Dermis blood vessel endothelial cell (primary cell): ENCODE measurements at places on chromosomes 7 and 10.

- no peak for DNase-seq
Measured at GRCh38 chr7:95531605-95532219, 46.0 kb downstream of the ASB4 start.

DNA sequence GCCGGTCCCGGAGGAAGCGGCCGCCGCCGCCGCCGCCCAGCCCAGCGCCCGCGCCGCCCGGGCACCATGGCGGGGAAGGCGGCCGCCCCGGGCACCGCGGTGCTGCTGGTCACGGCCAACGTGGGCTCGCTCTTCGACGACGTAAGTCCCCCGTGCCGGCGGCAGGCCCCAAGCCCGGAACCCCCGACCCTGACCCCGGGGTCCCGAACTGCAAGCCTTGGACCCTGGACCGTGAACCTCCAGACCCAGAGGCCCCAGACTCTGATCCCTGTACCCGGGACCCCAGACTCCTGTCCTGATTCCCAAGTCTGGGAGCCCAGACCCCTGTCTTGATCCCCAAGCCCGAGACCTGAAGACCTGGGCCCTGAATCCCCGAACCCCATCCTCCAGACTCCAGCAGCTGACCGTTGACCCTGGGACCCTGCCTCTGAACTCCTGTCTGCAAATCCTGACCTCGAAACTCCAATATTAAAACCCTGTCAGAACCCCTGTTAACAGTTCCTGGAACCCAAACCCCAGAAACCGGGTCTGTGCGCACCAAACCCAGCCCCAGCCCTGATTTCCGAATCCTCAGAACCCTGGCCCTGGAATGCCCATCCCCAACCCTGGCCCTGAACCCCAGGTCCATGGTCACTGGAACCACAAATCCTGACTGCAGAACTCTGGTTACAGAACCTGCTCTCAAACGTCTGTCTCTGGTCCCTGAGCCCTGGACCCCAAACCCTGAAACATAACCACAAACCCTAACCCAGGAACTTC, 623 bp downstream of the INPP5A start:
- DNase-seq = peak; percentile 30

GRCh38 chr7:42548816-42549611, 312.0 kb upstream of the GLI3 start:
- no peak for DNase-seq

- DNase-seq = no peak
Measured at GRCh38 chr7:98970805-98971204, 92.5 kb downstream of the TRRAP start.

DNA sequence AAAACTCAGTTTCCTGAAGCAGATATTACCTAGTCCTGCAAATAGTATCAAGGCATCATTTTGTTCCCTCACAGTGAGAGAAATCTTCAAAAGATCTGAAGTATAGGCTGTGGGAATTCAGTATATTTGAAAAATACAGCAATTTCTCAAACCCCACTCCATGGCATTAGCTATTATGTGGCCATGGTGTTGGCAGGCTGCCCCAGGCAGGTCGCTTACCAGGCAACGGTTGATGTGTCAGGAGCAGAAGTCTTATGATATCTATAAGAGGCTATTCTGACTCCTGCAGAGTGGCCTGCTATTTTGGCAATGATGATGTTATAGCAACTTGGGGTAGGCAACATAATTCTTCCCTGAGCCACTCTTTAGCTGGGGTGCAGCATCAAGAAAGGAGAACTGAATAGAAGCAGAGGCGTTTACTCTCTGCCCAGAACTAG, 187.9 kb downstream of the PLXDC2 start:
- no peak for DNase-seq

- DNase-seq = no peak
Measured at GRCh38 chr10:21954132-21954531, 49.4 kb downstream of the DNAJC1 start.

GRCh38 chr7:137454767-137455166, 111.2 kb upstream of the PTN start:
- DNase-seq = no peak

DNA sequence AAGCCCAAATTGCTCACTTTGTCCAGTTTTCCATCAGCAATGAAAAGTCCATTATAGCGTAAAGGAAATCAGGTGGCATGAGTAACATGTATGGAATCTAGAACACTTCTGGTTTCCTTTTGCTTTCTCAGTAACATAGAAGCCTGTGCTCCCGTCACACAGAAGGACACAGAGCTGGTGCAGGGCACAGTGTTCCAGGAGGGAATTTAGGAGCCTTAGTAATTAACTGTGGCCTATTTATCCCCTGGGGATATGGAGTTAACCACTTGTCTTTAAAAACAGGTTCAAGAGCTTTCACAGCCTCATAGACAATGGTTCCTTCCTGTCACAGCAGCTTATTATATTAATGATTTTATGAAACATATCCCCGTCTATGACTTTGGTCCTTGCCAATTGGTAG, 189.9 kb downstream of the NEBL start:
- no peak for DNase-seq

DNA sequence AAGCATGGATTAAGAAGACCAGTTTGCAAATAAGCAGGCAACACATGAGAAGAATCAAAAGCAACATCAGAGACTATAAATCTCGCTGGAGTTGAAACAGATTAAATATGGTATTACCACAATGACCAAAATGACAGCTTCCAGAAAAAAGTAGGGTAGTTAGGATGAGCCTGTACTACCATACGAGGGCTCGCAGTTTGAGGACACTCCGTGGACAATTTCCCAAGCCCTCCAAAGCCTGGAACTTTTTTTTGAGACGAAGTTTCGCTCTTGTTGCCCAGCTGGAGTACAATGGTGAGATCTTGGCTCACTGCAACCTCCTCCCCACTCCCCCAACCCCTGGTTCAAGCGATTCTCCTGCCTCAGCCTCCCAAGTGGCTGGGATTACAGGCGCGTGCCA, 1.0 kb downstream of the LRRC17 start:
- DNase-seq = no peak

- peak; percentile 73 for DNase-seq
Measured at GRCh38 chr10:132452651-132453469, 55.9 kb downstream of the PWWP2B start.

- no peak for DNase-seq
Measured at GRCh38 chr7:15279640-15280039, 282.2 kb downstream of the AGMO start.

DNA sequence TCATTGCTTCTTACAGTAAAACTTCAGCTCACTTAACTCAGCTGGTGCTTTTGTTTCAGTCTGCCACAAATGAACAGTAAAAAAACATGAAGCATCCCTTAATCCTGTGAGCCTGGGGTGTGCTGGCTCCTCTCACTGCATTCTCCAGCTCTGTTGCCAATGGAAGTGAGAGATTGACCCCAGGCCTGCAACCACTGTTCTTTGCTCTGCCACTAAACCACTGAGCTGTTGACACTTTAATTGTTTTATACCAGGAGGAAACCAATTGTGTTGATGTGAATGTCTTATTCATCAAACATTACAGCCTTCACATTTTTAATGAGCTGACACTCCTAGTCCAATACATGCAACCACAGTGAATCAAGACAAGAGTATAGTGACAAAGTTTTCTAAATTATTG, 69.4 kb upstream of the FZD1 start:
- DNase-seq = no peak

DNA sequence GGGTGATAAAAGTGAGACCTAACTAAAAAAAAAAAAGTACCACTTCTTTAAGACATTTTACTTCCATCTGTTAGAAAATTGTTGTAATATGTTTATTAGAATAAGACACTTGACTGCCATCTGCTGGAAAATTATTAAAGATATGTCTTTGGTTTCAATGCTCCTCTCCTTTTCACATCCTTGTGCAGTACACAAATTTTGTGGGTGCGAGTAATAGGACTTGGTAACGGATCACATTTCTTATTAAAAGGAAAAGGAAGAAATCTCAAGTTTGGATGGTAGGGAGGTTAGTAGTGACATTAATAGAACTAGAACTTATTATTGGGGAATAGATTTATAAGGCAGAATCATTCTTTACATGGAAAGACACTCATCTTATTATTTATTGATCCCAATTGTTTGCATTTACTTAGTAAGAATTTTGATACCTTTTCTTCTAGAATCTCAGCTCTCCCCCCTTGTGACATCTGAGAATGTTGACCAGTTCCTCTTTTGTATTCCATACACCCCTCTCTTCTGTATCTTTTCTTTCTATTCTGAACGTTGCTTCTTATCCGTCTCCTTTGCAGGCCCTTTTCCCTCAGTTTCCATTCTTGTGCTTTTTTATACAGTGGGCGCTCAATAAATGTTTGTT, 43.0 kb upstream of the RPA3 start:
- DNase-seq = peak; percentile 74

GRCh38 chr10:29806350-29806788, 171.6 kb upstream of the SVIL start:
- no peak for DNase-seq

GRCh38 chr7:77794000-77794399, 4.2 kb downstream of the TMEM60 start:
- no peak for DNase-seq

- no peak for DNase-seq
Measured at GRCh38 chr10:9508606-9509005, 1454.1 kb downstream of the GATA3 start.

GRCh38 chr7:26590709-26591108, 273.7 kb downstream of the SKAP2 start:
- no peak for DNase-seq

GRCh38 chr10:43199684-43200537, 61.7 kb downstream of the CSGALNACT2 start:
- DNase-seq = no peak

DNA sequence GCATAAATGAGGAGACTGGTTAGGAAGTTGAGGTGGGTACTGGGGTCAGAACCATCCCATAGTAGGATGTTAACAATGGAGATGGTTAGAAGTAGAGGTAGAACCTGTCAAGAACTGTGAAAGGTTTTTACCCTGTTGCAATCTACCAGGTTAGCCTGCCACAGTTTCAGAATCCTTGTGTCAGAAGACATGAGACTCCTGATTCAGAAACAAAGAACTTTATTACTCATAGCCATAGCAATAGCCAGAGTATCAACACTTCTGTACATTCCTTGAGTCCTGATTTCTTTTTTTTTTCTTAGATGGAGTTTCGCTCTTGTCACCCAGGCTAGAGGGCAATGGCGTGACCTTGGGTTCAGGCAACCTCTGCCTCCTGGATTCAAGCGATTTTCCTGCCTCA, 200.9 kb downstream of the GRM3 start:
- no peak for DNase-seq

DNA sequence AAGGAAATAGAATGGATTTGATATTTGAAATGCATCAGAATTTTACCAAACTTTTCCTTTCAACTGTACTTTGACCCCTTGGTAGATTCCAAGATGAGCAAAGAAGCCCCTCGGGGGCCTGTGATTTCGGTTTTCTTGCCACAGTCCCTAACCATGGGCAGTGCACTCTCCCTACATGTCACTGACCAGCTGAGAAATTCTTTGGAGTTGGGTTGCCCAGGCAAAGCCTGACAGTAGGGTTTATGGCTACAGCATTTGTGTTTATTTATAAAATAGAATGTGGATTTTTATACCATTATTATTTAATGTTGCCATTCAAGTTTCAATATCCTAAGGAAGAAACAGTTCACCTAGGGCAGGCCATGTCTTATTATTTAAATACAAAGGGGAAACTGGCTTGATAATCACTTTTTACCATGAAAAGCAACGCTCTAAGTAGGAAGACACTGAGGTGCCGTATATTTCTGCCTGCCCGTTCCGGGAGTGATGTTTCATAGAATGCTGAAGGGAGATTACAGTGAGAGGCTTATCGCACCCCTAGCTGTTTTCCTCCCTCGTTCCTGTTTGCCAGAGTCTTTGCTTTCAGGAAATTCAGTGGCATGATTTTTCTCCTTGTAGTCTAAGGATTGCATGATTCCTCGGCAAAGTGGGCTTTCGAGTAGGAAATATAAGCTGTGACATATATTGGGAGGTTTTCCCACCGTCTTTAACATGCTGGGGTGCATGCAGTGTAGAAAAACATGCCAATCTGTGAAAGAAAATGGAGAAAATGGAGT, 35.8 kb downstream of the WIPF3 start:
- no peak for DNase-seq

GRCh38 chr10:86385806-86386205, 19.2 kb upstream of the GRID1 start:
- no peak for DNase-seq

DNA sequence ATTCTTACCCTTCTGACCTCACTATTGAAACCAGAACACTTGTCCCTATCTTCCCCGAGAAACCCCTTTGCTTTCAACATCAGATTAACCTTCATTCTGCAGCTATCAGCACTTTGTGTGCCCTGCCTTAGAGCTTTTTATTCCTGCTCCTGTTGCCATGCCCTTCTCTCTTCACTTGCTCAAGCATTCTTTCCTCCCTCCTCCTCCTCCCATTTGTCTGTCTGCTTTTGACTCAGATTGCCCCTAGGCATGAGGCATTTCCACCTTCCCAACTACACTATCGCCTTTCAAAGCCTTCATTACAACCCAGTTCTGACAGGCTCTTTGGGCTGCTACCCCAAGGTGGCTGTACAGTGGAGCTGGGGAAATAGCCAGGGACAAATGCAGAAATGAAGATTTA, 143.3 kb downstream of the SLC25A13 start:
- no peak for DNase-seq

DNA sequence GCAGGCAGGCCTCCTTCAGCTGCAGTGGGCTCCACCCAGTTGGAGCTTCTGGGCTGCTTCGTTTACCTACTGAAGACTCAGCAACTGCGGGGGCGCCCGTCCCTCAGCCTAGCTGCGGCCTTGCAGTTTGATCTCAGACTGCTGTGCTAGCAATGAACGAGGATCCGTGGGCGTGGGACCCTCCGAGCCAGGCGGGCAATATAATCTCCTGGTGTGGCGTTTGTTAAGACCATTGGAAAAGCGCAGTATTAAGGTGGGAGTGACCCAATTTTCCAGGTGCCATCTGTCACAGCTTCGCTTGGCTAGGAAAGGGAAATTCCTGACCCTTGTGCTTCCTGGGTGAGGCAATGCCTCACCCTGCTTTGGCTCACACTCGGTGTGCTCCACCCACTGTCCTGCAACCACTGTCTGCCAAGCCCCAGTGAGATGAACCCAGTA, 159.2 kb upstream of the FOXP2 start:
- no peak for DNase-seq

GRCh38 chr7:129778770-129779601, 167.5 kb downstream of the NRF1 start:
- no peak for DNase-seq
